ENCODE measurements at places on chromosomes 3 and 15.

- no peak for DNase-seq
Measured at GRCh38 chr3:152742368-152743347, 92.3 kb upstream of the P2RY1 start.

DNA sequence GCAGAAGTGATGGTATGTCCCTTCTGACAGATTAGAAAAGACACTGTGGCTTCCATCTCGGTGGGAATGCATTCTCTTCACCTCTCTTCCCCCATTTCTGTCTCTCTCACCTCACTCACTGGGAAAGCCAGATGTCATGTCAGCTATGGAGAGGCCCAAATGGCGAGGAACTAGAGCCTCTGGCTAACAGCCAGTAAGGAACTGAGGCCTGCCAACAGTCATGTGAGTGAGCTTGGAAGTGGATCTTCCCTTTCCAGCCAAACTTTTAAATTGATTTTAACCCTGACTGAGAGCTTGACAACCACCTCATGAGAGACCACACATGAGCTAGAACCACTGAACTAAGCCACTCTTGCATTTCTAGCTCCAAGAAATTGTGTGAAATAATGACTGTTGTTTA is 35.2 kb upstream of the CDAN1 start:
- DNase-seq, result no peak

- no peak for DNase-seq
Measured at GRCh38 chr3:24365168-24365567, 129.5 kb downstream of the THRB start.

- DNase-seq, result no peak
Measured at GRCh38 chr15:64462492-64462891, 2.1 kb downstream of the ZNF609 start.

DNA sequence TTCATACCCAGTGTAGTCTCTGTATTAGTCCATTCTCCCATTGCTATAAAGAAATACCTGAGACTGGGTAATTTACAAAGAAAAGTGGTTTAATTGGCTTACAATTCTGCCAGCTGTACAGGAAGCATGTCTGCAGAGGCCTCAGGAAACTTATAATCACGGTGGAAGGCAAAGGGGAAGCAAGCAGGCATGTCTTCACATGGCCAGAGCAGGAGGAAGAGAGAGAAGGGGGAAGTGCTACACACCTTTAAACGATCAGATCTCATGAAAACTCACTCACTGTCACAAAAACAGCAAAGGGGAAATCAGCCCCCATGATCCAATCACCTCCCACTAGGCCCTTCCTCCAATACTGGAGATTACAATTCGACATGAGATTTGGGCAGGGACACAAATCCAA is 6.3 kb upstream of the PARP14 start:
- no peak for DNase-seq

DNA sequence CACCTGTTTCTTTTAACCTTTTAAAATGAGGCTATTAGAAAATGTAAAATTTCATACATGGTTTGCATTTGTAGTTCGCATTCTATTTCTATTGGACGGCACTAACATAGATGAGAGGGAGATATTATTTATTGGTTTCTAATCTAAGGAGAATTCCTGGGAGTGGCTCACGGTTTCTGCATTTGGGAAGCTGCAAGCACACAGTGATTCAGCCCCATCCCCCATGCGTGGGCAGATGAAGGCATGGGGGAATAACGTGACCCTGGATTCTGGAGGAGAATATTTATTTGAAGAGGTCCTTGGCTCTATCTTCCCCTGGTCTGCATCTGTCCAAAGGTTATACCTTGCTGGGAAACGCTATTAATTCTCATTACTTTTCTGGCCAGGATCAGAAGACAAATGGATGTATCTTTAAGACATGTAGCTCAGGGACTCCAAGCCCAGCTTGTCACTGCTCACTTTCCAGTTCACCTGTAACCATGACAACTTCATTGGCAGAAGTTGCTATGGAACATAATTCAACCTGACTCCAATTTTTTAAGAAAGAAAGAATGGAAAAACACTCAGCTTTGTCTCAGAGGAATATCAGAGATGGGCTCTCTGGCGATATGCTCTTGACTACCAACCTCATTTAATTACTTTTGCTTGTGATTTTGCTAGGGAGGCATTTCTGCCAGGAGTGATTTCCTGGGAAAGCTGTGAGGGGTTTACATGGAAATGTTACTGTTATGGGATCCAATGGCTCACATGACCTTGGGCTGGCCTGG is 27.2 kb upstream of the POMGNT2 start:
- DNase-seq, result no peak

DNA sequence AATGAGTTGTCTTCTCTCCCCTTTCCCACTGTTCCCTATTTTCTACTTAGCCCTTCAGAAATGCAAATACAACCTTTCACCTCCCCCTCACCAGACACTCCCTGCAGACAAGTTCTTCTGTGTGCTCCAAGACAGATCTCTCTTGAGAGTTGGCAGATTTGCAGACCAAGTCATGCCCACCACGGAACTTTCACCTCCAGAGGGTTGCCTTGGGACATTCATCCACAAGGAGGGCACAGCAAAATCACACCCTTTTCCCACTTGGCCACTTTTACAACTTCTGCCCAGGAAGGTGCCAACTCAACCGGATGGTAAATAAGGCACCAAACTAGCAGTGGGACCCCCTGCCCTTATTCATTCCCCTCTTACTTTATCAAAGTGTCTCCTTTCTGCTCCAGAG is 53.5 kb downstream of the SLC30A4 start:
- no peak for DNase-seq

- DNase-seq, result peak; percentile 42
Measured at GRCh38 chr3:17894434-17895060, 152.1 kb upstream of the TBC1D5 start.

GRCh38 chr3:136620436-136620835 is 131.7 kb downstream of the STAG1 start:
- DNase-seq, result no peak

DNA sequence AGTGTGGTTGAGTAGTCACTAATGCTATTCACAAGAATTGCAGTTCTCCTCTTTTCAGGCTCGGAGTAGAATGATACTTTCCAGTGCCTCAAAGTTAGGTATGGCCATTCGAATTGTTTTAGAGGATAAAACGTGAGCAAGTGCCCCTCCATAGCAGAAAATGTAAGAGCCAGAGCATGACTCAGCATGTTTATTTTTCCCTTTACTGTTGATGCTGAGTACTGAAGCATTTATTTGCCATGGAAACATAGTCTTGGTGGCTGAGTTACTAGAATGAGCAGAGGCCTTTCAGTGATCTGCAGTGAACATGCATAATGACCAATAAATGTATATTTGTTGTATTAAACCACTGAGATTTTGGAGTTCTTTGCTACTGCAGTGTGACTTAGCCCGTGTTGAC is 540.6 kb downstream of the NLGN1 start:
- no peak for DNase-seq

GRCh38 chr3:114356066-114356465 is 62.2 kb downstream of the TIGIT start:
- DNase-seq, result no peak

- DNase-seq, result no peak
Measured at GRCh38 chr3:158103887-158104327, 2.3 kb downstream of the SHOX2 start.

DNA sequence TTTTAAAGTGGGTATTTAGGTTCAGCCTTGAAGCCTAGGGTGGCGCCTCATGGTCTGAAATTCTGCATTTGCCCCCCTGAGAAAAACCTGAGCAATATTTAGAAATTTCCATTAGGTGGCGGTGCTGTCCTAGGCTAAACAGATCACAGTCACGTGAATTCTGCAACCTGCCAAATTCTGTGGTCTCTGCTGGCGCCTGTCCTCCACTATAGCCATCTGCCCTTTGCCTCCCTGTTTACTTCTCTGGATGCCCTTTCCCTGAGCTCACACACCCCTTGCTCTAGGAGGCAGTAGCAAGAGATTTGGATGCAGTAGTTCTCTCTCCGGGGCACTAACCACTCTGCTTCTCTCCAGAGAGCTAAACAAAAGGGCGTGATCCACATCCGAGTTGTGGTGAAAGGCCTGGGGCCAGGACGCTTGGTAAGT is 9.1 kb downstream of the MRPS11 start:
- DNase-seq, result no peak

DNA sequence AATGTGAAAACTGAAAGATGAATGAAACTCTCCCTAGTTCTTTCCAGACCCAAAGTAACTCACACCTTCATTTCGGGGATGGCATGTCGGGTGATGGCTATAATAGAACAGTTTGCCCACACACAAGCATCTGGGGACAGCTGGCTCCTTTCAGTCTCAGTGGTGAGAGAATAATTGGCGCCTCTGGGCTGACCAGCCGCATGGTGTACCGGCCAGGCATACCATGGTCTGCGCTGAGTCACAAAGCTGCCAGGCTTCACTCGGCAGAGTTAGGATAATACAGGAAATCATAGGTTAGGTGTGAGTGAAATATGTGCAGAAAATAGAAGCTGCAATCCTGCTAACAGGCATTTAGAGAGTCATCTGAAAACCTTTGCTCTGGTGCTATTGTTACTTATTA is 80.4 kb upstream of the IGF1R start:
- DNase-seq, result no peak

DNA sequence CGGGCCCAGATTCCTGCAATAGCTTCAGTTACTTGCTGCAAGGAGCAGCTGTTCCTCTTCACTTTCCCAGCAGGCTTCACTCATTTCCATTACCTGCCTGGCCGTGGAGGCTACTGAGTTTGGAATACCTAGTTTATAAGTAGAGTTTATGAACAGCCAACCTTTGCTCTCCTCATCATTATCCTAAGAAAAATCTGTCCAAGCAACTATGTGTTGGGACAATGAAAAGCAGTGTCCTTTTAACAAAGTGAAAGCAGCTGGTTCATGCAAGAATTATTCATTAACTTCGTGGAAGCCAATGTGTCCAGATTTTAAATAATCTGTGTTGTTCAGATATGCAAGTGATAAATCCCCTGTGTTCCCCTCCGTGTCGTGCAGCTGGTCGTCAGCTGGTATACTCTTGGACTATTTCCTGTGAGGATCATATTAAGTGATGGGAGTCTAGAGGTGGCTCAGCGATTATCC is 39.3 kb upstream of the SSR3 start:
- DNase-seq, result no peak

DNA sequence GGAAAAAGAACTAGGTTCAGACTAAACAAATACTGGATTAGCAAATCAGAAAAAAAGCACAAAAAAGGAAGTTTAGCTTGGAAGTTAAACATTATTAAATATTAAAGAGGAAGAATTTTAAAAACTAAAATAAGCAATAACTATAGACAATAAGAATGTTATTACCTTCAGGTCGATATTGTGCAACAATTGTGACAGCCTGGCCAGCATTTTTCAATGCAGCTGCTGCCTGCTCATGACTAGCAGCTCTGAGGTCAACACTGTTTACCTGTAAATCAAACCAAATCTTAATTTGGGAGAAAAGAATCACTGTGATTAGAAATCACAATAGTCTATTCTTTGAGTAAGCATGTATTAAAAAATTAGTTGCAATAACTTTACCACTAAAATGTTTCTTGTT is 75.1 kb upstream of the MELTF start:
- no peak for DNase-seq

DNA sequence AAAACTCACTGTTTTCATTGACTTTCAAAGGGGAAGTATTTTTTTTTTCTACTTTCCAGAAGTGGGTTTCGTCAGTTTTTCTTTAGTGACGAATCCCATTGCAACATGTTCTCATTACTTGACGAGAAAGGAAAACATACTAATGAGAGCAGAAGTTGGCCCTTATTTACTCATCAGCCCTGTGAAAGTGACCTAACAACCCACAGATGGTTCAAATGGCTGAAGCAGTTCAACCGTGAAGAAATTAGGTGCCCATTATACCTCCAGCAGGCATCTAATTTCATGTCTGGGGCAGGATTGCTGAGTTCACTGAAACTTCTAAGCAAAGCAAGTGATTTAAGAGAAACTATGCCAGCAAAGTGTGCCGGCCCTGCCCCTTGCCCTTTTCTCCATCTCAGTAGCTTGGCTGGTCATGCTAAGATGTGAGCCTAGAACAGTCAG is 9.0 kb downstream of the AQP9 start:
- DNase-seq, result no peak

- no peak for DNase-seq
Measured at GRCh38 chr15:101526890-101527289, 37.4 kb upstream of the PCSK6 start.

DNA sequence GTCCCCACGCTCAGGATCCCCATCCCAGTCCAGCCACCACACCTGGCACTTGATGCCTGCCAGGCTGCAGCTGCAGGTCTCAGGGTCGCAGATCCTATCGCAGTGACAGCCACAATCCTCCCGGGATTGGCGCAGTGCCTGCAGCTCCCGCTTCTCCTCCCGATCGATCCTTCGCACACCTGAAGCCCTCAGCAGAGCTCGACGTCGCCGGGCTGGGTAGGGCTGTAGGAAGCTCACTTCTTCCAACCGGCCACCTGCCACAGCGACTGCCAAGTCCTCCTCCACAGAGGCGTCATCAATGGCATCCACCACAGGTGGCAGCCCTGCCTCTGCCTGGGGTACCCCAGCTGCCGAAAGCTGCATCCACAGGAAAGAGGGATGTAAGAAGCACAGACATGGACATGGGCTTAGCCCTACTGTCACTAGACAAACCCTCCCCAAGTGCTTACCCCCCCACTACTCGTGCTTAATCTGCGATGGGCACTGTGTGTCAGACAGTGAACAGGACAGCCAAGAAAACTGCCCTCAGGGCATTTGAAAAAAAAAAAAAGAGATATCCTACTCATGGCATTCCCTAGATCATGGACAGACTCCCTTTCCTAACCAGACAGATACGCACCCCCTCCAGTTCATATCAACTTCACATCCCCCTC is 9.2 kb downstream of the CSRNP1 start:
- no peak for DNase-seq
